ENCODE measurements at places on chromosomes 12 and 14.

GRCh38 chr12:24697769-24698168 lies 251.1 kb downstream of the BCAT1 start:
- no peak for DNase-seq

DNA sequence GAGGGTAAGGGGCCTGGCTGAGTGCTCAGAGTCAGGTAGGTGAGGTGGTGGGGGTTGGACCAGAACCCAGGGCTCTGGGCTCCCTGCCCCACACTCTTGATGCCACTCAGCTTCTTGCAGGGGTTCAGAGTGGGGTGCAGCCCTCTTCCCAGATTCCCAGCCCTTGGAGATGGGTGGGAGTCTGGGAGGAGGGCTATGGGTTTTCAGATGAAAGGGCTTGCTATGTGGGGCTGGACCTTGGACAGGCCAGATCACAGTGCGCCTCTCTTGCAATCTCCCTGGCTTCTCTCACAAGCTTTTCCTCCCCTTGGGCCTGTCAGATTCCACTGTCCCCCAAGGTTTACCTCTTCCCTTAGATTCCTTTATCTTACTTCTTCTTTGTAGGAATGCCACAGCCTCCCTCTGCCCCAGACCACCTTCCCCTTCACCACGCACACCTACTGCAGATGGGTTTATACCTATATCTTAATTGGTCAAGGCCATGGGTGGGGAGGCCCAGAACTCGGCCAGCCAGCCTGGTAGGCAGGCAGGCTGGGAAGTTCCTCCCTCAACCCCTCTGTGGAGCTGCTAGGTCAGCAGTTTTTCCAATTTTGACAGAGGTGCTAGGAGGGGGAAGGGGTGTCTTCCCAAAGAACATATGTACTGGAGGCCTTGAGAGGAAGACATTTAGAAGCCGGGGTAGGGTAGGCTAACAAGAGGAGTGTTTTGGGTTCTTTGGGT lies 1.4 kb downstream of the NYNRIN start:
- no peak for DNase-seq

- no peak for DNase-seq
These were observed 139.7 kb upstream of the CCND2 start for GRCh38 chr12:4133636-4134447.

- no peak for DNase-seq
These were observed 311.3 kb upstream of the DDHD1 start for GRCh38 chr14:53464376-53464775.

- no peak for DNase-seq
These were observed 3.2 kb downstream of the CCDC88C start for GRCh38 chr14:91414475-91414833.

DNA sequence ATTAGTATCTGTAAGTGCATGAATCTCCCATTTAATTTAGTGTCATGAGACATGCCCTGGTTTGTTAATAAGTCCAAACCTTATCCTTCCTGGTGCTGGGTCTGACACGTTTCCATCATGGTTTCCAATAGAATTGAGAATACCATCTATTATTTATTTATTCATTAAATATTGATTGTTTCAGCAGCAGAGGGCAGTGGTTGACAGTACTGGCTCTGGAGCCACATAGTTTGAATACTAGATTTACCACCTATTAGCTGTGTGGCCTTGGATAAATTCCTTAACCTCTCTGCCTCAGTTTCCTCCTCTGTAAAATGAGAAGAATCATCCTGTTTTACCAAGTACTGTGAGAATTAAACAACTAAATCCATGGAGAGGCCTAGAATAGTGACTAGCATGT lies 941 bp upstream of the STAB2 start:
- DNase-seq: no peak

- no peak for DNase-seq
These were observed 19.9 kb downstream of the PTGER2 start for GRCh38 chr14:52333823-52334657.

Measured in stimulated activated CD4-positive, alpha-beta T cell treated with anti-CD3 and anti-CD28 coated beads, Interleukin-15, amount 100 ng/mL, for 48 hours (primary cell).